GM12891 (cell line): ENCODE measurements at places on chromosomes 1 and 21.

DNA sequence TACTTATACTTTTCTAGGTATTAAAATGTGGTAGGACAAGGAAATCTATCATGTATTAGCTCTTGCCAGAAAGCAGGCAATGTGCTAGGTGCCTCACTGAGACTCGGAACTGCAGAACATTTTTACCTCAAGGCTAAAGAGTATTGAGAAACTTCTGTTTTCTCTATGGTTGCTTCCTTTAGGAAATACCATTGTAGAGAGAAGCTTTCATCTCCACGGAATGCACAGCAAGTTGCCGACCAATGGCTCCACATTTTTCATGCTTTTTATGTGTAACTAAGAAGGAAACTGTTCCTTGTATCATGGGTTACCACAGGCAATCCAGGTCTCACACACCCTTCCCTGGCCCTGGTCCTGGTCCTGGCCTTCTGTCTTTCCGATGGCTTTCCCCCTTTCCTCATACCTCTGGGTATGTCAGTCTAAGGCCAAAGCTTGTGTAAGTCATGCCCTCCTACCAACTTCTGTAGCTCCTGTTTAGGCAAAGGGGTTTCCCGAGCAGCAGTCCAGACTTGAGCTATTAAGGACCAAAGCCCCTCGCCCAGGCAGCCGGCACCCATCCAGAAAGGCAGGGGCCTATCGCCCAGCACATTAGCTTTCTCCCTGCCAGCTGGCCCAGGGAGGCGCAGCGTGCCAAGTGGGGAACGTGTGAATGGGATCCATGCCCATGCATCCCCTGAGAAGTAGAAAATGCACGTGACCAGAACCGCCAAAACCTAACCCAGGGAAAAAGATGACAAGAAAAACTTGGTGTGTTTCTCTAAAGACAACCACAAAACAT lies 225.0 kb downstream of the PBX1 start:
- DNase-seq: no peak

GRCh38 chr1:163877016-163877415 lies 555.3 kb downstream of the NUF2 start:
- no peak for DNase-seq

DNA sequence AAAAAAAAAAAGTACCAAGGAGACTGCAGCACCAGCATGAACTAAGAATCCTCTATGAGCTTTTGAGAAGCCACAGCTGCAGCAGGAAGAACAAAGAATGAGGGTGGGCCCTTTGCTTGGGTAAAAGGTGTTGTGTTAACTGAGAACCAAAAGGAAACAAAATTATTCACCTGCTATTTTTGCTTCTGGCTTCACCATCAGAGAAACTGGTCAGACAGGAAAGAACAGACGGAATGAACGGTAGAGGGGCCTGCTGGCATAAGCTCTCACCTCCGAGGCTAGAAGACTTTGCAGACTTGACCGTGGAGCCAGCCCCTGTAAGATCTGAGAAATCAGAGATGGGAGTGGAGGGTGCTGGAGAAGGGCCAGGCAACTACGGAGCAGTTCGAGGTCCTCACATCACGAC lies 27.6 kb downstream of the IL10RB start:
- DNase-seq: no peak

DNA sequence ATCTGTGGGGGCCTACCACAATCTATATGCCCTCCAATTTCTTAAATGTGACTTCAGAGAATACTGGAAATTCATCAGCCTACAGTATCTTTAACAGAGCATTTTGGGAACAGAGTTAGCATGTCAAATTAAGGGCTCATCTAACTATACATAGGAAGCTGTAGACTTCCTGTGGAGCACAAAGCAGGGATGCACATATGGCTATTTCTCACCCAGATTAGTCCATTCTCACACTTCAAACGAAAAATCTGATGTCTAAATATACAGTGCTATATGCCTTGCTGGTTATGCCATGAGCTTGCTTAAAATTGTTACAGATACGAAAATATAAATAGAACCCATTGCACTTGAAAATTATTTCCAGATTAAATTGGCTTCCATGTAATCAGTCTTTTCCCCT lies 1922.8 kb downstream of the MRPL39 start:
- no peak for DNase-seq

GRCh38 chr1:248858096-248858890 lies 592 bp downstream of the ZNF692 start:
- DNase-seq: peak; percentile 66

- no peak for DNase-seq
Observed at GRCh38 chr1:151065089-151065645, 5.0 kb downstream of the MLLT11 start.

GRCh38 chr1:43011020-43011419 lies 52.4 kb upstream of the SLC2A1 start:
- no peak for DNase-seq

GRCh38 chr1:169615803-169616202 lies 14.1 kb downstream of the SELP start:
- no peak for DNase-seq

GRCh38 chr1:192879406-192879805 lies 70.6 kb downstream of the RGS2 start:
- no peak for DNase-seq

DNA sequence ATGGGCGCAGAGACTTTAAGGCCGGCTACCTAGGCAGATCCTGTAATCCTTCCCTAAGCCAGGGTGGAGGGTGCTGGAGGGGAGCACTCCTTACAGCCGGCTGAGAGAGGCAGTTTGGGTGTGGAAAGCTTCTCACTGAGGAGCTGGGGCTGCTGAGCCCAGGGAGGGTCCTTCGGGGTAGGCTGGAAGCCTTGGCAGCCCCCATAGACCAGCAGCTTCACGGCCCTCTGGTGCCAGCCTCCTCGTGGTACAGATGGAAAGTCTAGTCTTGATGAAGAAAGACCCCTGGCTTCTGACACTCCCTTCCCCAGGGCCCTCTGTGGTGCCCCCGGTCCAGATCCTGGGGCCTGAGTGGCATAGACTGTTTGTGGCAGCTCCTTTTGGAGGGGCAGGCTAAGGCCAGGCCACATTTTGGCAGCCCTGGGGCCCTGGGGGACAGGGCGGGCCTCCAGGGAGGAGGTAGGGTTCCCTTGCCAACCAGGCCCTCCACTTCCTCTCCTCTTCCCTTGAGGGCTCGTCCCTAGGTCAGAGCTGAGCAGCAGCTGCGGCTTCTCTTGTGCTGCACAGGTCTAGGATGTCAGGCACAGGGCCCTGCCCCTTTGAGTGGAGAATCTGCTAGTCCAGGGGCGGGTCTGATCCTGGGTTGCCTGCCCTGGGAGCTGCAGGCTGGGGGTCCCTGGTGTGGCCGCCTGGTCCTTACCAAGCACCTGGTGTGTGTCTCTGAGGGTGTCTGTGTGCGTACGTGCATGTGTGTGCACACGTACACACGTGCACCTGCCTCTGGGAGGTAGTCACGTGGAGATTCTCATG lies 4.8 kb downstream of the AMPD2 start:
- DNase-seq: no peak

- no peak for DNase-seq
Observed at GRCh38 chr1:160577671-160578070, 1.6 kb downstream of the CD84 start.

- DNase-seq: no peak
Observed at GRCh38 chr1:3504151-3504821, 49.8 kb downstream of the ARHGEF16 start.

GRCh38 chr21:41605178-41605933 lies 97.4 kb upstream of the TMPRSS2 start:
- DNase-seq: no peak

DNA sequence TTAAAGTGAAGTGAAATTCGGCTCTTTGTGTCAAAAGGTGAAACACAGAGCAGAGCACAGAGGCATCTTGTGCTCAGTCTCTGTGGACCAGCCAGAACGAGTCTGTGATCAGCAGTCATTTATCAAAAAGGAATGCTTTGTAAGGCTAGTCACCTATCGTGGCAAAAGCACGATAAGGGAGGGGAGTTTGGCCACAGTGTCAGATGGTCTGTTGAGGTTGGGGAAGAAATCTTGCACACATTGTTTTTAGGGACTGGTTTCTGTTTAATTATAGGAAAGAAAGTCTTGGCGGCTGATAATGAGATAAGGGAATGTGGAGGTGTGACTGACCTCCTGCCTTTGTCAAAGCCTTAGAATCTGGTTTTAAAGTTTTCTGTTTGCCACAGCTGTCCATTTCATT lies 58.2 kb upstream of the KIAA1614 start:
- DNase-seq: no peak

GRCh38 chr1:39354572-39354971 lies 136.9 kb upstream of the BMP8A start:
- DNase-seq: no peak

- DNase-seq: no peak
Observed at GRCh38 chr1:215507119-215507518, 60.0 kb upstream of the KCTD3 start.

GRCh38 chr1:167805041-167805556 lies 83.3 kb downstream of the MPZL1 start:
- peak; percentile 16 for DNase-seq

- peak; percentile 64 for DNase-seq
Observed at GRCh38 chr1:36156329-36157114, 562 bp downstream of the MAP7D1 start.

GRCh38 chr1:231201979-231202633 lies 38.9 kb upstream of the GNPAT start:
- no peak for DNase-seq

DNA sequence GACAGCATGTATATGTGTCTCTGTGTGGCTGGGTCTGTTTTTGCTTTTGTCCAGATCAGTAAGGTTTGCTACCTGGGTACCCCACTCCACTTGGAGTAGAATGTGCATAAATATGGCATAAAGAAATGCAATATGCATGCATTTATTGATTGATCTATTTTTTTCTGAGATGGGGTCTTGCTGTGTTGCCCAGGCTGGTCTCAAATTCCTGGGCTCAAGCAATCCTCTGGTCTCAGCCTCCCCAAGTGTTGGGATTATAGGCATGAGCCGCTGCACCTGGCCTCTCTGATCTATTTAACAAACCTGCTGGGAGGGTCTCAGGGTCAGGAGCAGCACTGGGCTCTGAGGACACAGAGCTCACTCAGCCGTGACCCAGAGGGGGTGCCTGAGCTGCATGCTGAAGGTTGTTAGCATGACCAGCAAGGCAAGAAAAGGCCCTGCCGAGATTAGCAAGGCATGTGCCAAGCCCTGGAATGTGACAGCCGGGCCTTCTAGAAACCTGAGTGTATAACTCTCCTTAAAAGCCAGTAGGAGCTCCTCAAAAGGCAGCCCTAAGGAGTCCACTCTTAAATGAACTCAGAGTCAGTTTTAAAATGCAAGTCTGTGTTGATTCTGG lies 22.5 kb downstream of the PCSK9 start:
- DNase-seq: no peak

- DNase-seq: no peak
Observed at GRCh38 chr1:114446198-114446597, 64.8 kb downstream of the TRIM33 start.
